ENCODE measurements at places on chromosomes 6 and 20.

DNA sequence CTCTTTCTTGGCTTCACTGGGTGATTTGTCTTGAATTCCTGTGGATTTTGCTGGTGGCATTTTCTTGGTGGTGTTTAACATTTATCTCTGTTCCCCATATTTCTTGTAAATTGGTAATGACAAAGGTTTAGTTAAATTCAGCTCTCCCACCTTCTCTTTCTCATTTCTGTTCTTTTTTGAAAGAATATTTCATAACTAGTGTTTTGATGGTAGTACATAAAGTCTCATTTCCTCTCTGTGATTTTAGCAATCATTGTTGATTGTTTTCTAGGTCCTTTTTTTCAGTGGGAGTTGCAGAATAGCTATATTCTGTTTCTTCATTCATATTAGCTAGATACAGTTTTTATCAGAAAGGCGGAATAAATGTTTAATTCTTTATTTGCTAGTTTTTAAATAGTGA lies 73.1 kb downstream of the QKI start:
- no peak for DNase-seq

- DNase-seq: no peak
These were observed 215.4 kb downstream of the RFPL4B start for GRCh38 chr6:112562301-112563231.

DNA sequence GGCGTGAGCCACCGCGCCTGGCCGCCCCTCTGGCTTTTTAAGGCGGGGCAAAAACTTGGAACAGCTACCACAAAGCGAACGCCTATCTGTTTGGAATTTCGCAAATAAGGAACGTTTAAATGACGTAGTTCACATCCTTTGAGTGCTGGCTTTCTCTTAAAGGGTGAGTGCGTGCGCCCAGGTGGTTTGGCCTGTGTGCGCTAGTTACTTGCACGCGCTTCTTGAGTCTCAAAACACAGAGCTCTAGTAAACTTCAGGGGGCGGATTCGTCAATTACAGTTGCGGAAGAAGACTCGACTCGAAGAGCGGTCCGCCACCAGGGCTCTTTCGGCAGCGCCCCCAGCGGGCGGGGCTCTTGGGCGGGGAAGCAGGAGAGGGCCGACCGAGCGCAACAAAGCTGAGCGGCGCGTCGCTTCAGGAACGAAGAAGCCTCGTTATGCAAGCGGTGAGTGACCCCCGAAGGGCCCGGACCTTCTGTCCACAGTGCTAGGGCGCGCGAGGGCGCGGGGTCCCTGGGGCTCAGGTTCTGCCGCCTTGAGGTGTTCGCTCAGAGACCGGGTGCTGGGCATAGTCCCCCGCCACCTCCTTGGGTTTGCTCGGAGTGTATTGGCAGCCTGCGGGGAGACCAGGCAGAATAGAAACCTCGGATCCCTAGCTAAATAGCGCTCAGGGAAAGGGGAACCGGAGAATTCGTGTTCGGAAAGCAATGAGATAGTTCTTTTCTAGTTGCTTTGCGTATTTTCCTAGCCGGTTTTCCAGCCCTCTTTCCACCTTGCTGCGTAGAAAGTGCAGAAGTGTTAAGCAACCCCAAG lies at the start of gene SYCP2L:
SYCP2L (plus strand) TSS at position 362 of the 812 bp plus-strand sequence; CDS start at position 437, 75 bp downstream.
- peak; percentile 59 for DNase-seq

DNA sequence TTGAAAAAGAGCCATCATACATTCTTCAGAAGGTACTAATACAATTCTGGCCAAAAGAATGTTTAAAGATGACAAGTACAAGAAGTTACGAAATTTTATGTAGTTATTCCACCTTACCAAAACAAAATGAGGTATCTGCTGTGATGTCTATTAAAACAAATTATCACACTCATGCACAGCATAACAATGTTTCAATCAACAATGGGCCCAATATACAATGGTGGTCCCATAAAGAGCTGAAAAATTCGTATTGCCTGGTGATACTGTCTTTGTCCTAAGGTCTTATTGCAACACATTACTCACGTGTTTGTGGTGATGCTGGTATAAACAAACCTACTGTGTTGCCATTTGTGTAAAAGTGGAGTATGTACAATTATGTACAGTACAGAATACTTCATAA lies 3.6 kb upstream of the NUP153 start:
- DNase-seq: no peak

DNA sequence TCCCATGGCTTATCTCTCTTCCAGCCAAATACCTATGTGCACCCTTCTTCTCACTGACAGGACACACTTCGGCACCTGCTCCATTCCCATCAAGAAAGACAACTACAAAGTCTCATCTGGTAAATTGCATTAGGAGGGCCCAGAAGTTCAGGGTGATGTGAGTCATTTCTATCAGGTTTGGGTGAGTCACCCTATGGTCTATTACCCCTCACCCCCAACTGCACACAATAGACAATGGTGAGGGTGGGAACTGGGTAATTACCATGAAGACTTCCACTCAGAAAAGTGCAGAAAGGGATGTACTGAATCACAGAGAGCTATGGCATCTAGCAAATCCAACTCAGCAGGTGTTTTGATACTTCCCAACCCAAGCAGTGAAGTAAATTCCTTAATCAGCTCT lies 54.8 kb downstream of the OPN5 start:
- DNase-seq: no peak

DNA sequence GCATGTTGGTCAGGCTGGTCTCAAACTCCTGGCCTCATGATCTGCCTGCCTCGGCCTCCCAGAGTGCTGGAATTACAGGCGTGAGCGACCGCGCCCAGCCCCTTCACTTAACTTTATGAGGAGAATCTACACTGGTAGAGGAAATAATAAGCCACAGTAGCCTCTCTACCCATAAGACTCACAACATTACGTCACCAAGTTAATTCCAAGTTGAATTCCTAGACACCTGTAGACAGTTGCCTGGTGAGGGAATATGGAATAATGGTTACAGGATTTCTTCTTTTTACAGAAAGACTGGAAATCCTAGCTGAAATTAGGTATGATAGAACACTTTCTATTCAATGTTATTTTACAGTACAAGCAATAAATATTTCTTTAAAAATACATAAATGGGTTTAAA lies 854.5 kb upstream of the EYS start:
- no peak for DNase-seq

- peak; percentile 79 for DNase-seq
These were observed 18.0 kb downstream of the CDH26 start for GRCh38 chr20:59976156-59976782.

- DNase-seq: no peak
These were observed 321.8 kb downstream of the HACE1 start for GRCh38 chr6:104537872-104538271.

GRCh38 chr6:37776566-37776965 lies 43.0 kb upstream of the ZFAND3 start:
- no peak for DNase-seq

- no peak for DNase-seq
These were observed 56.5 kb upstream of the ADGRF1 start for GRCh38 chr6:47098570-47098993.

- DNase-seq: no peak
These were observed 57.3 kb upstream of the SMLR1 start for GRCh38 chr6:130769861-130770260.

DNA sequence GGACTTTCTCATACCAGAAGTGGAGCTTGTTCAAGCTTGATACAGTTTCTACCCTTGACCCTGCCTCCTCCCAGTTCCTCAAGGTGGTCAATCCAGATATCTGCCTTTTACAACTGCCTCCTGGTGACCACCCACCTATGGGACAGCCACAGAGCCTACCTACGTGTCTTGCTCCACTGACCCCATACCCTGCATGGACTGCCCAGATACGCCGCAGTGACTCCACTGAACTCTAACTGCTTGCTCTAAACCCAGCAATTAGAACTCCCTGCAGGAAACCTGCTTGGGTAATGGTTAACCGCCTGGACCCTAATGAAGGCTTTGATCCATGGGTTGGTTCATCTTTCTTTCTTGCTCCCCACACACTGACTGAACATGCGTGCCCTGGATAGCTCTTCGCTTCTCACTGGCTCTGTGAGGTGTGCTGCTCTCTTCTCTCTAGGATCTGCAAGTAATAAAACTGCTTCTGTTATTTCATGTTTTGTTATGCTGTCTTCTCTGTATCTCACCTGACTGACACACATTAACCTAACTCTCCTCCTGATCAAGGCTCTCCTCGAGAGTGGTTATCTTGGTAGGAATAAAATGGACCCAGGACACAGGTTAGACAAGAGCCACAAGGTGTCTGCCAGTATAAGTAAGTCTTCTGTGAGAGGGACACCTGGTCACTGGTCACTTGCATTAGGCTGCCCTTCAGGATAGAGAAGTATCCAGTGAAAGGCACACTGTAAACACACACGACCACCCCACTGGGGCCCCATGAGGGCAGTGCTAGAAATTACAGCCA lies 79.2 kb downstream of the CHD6 start:
- DNase-seq: peak; percentile 64

DNA sequence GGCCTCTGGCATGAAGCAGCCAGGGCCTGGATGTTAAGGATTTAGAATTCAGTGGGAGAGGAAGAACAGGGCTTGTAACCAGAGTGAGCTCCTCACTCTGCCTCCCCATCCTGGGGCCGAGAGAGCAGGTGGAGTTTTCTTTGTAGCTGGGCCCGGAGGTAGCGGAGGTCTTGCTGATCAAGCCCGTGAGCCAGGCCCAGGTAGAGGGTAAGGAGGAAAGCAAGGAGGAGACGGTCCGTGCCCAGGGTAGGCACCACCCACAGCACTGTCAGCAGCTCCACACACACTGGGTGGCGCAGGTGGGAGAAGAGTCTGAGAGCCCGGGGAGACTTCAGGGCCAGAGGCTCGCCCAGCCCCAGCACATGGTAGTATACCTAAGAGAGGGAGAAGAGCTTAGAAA lies 2.1 kb upstream of the PPP1R18 start:
- no peak for DNase-seq

GRCh38 chr20:6827472-6827871 lies 60.0 kb downstream of the BMP2 start:
- no peak for DNase-seq

DNA sequence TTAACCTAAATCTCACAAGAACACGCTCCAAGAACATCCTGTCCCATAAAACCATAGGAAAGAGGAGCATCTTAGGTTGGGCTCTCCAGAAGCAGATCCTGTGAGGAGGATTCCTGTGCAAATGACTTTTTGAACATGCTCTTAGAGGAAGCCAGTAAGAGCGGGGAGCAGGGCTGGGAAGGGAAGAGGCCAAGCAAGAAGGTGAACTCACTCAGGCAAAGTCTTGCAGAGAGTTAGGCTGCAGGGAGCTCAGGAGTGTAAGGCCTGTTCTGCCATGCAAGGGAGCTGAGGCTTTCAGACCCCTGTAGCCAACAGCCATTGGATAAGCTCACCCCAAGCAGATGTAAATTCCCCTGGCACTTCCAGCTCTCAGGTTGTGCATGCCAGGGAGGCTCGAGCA lies 63.6 kb upstream of the LY86 start:
- DNase-seq: no peak

- DNase-seq: no peak
These were observed 1.4 kb upstream of the MICAL1 start for GRCh38 chr6:109456710-109457561.

DNA sequence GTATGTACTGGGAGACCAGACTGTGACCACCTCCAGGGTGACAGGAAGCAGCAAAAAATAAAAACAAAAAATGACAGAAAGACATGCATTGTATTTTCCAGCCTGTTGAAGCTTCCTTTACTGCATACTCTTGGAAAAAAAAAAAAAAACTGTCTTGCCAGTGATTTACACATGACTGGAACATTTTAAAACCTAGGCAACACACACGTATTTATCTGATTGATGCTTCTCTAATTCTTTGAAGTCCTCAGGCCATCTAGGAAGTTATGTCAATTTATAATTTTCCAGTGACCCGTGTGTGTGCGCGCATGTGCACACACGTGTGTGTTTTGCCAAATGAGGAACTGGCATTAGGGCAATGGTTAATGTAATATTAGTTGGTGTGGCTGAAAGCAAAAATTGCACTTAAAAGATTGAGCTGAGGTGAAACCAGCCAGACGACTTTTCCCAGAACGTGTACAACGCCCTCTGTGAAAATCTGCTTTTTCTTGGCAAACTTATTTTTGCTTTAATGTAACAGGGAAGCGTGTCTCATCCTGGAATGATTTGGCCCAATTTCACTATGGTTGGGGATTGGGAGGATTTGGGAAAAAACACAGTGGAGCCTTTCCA lies 315.2 kb downstream of the TFAP2A start:
- peak; percentile 16 for DNase-seq

- no peak for DNase-seq
These were observed 1.4 kb downstream of the GMPR start for GRCh38 chr6:16239798-16240123.

DNA sequence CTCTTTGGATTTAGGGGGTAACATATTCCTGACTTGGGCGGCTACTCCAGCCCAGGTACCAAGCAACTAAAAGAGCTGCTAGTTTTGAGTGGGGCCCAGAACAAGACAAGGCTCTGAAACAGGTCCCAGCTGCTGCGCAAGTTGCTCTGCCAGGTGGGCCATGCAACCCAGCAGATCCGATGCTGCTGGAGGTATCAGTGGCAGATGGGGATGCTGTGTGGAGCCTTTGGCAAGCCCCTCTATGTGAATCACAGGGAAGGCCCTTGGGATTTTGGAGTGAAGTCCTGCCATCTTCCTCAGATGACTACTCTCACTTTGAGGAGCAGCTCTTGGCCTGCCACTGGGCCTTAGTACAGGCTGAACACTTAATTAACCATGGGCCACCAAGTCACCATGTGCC lies 43.7 kb upstream of the VSX1 start:
- no peak for DNase-seq

- DNase-seq: peak; percentile 37
These were observed 8.5 kb downstream of the TRIM15 start for GRCh38 chr6:30171677-30172471.

GRCh38 chr6:111992851-111993250 lies 61.1 kb upstream of the CCN6 start:
- no peak for DNase-seq

GRCh38 chr6:158041370-158041769 lies 59.7 kb downstream of the SYNJ2 start:
- DNase-seq: no peak

- DNase-seq: no peak
These were observed 479.0 kb upstream of the CITED2 start for GRCh38 chr6:139853302-139853992.
